ENCODE measurements at places on chromosomes 11 and 22. TPM values are rescaled to one million over a fixed set of nuclear protein-coding genes. Genes with fewer than 3 reads are reported as not detected.

LGALS1 gene
- 166 TPM for total RNA-seq

SEZ6L gene
- total RNA-seq, result not detected

GPR83 gene
- not detected for total RNA-seq

ACR gene
- total RNA-seq, result not detected

RFPL2 gene
- total RNA-seq, result not detected

CHRNA10 gene
- total RNA-seq, result 1.0 TPM

SCARF2 gene
- 0.14 TPM for total RNA-seq

DNA sequence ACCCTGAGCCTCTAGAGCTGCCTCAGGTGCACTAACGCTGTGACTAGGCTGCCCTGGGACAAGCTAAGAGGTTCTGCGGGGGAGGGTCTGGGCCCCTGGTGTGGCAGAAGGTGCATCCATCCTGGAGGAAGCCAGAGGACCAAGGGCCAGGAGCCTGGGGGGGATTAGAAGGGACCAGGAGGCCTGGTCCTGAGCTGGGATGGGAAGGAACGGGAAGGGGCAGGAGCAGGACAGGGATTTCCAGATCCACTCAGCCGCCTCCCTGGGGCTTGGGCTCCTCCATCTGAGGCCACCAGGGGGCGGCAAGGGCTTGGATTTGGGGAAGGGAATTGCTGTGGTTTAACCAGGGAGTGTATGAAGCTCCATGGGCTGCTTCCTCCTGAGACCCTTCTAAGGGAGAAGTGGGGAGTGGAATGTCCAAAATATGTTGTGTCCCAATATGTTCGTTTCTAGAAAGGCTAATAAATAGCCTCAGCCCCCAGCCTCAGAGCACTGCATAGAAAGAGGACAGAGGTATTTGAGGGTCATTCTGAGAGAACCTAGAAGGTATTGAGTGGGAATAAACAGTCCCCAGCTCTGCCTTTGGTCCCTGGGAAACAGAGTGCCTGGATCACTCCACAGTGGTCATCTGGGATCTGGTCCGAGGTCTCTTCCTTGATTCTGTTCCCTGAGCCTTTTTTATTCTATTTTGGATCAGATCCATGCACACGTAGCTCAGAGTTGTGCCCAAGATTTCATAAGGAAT is 17.4 kb upstream of the PRAME start:
- H3K4me1 ChIP-seq, result no peaks in the 10 kb centered on the region
- no peak overlapping the region for H3K4me3 ChIP-seq
- H3K27ac ChIP-seq, result no peak overlapping the region
- peak; percentile 21 for DNase-seq

DNA sequence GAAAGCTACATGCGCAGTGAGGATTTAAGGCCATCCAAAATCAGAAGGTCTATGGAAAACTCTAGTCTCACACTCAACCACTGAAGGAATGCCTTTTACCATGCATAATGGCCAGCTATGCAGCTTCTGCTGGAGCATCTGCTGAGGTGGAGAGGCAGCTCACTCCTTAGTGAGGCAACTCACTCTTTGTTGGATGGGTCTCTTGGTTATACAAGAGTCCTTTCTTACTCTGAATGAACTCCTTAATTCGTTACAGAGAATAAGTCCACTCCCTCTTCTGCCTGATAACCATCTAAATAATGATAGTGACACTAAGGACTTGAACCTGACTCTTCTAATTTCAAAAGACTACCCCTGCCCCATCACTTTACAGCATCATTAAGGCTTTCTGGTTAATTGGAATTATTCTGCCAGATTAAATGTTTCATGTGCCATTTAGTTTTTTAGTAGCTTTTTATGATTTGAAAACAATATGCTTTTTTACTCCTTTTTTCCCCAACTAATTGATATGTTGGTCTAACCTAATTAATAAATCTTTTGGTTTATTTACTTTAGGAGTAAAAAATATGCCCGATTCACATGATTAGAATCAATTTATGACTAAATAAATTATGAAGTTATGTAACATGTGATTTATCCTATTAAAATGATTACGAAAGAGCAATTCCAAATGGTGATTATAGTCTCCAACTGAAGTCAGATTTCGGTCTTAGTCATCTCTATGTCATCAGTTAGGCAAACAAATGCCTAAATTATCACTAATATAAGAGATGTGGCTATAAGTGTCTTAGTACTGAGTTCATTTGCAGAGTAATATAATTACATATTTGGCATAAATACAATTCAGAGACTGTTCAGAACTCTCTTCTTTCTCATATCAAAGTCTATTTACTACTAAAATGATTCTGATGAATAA is 286.7 kb upstream of the CCDC90B start:
- H3K36me3 ChIP-seq, result no peaks in the 10 kb centered on the region
- no peaks in the 10 kb centered on the region for H3K27me3 ChIP-seq
- no peak overlapping the region for H3K27ac ChIP-seq
- H3K4me1 ChIP-seq, result no peaks in the 10 kb centered on the region

GRCh38 chr11:134438542-134439537 is 26.8 kb upstream of the B3GAT1 start:
- H3K27me3 ChIP-seq, result peaks cover 9% of the 10 kb centered on the region
- no peak overlapping the region for H3K27ac ChIP-seq

GRCh38 chr11:18987454-18988231 is 48.4 kb upstream of the MRGPRX1 start:
- DNase-seq, result no peak
- no peaks in the 10 kb centered on the region for H3K36me3 ChIP-seq
- H3K4me1 ChIP-seq, result no peaks in the 10 kb centered on the region
- H3K4me3 ChIP-seq, result no peak overlapping the region

DNA sequence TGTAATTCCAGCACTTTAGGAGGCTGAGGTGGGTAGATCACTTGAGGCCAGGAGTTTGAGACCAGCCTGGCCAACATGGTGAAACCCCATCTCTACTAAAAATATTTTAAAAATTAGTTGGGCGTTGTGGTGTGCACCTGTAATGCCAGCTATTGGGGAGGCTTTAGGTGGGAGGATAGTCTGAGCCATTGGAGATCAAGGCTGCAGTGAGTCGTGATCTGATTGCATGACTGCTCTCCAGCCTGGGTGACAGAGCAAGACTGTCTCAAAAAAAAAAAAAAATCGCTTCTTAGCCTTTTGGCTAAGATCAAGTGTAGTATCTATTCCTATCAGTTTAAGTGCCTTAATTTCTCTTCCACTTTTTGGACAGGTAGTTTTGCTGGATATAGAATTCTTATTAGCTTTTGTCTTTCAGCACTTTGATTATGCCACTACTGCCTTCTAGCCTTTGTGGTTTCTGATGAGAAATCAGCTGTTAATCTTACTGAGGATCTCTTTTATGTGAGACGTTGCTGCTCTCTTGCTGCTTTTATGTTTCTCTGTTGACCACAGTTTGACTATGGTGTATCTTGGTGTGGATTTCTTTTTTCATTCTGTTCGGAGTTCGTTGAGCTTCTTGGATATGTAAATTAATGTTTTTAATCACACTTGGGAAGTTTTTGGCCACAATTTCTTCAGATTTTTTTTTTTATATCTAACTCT is 24.7 kb downstream of the CHEK1 start:
- no peak overlapping the region for H3K4me3 ChIP-seq
- no peaks in the 10 kb centered on the region for H3K4me1 ChIP-seq
- no peak overlapping the region for H3K27ac ChIP-seq
- H3K27me3 ChIP-seq, result no peaks in the 10 kb centered on the region
- no peak for DNase-seq

DNA sequence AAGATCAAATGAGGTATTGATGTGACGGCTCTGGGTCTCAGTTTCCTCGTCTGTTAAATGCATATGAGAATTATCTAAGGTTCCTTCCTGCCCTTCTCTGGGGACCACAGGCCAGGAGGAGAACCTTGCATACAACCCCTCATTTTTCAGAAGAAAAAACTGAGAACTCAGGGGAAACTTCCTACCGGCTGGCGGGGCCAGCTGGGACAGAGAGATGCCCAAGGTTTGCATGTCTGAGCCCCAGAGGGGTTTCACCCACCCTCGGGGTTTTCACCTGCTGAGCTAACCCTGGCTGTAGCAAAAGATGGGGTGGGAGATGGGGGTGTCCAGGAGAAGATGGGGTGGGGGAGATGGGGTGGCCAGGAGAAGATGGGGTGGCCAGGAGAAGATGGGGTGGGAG is 4.3 kb downstream of the TNFRSF13C start:
- peaks cover 28% of the 10 kb centered on the region for H3K4me1 ChIP-seq
- no peak for DNase-seq
- H3K36me3 ChIP-seq, result peaks cover 3% of the 10 kb centered on the region
- H3K4me3 ChIP-seq, result no peak overlapping the region

DNA sequence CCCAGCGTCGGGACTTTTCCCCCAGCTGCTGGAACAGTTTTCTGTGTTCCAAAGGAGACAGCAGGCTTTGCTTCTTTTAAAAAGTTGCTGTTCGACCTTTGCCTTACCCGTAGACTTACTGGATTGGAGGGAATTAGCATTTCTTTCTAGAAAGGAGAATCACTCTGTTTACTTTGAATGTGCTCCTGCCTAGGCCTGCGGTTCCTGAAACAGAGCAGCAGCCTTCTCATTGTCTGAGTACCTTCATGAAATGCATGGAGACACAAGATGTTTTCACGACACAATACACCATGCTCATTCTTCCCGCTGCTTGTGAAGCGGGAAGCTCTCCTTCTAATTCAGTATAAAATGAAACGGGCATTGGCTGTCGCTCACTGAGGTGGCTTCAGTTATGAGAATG is 196.2 kb downstream of the TBC1D22A start:
- peaks cover 18% of the 10 kb centered on the region for H3K4me1 ChIP-seq
- H3K27me3 ChIP-seq, result no peaks in the 10 kb centered on the region
- H3K4me3 ChIP-seq, result no peak overlapping the region
- no peak for DNase-seq

DNA sequence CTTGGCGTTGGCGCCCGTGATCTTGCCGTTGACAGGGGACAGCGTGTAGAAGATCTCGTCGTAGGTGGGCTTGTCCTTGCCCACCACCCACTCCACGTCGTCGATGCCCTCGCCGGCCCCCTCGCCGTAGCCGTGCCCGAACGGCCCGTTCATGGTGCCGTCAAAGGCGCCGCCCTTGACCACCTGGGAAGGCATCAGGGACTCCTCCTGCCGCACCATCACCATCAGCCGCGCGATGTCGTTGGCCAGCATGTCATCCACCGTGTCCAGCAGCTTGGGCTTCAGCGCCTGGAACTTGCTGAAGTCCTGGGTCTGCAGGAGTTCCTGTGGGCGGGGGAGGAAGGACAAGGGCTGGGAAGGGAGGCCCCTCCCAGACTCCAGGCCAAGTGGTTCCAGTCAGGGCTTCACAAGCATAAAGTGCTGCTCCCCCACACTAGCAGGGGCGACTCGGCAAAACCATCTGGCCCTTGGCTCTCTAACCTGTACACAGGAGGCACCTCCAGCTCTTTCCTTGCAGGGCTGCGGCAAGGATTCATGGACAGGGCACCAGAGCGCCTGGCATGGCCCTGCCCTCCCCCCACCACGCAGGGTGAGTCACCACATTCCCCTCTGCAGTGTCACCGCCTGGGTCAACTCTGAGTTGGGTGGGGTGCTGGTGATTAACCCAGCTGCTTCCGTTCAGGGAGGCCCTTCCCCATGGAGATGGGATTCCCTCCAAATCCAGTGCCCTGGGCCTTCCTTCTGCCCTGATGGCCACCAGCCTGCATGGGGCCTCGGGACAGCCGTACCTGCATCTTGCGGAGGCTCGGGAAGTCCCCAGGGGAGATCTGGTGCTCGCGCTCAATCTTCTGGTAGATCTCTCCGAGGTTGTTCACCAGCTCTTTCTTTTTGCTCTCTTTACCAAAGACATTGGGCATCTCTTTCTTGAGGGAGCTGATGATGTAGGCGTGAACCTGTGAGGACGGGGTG is 10.4 kb upstream of the CDC42BPG start:
- DNase-seq, result peak; percentile 58
- peak overlapping the region; percentile 58 for H3K4me3 ChIP-seq
- no peaks in the 10 kb centered on the region for H3K27me3 ChIP-seq
- H3K27ac ChIP-seq, result peak overlapping the region; percentile 85
- H3K36me3 ChIP-seq, result peaks cover 62% of the 10 kb centered on the region

- H3K4me3 ChIP-seq, result no peak overlapping the region
- H3K4me1 ChIP-seq, result no peaks in the 10 kb centered on the region
- DNase-seq, result no peak
Measured at GRCh38 chr11:88246696-88247095, 71.5 kb upstream of the RAB38 start.

GRCh38 chr11:78987748-78988147 is 413.1 kb upstream of the NARS2 start:
- no peak overlapping the region for H3K4me3 ChIP-seq
- DNase-seq, result no peak
- H3K27me3 ChIP-seq, result peaks cover 7% of the 10 kb centered on the region
- no peak overlapping the region for H3K27ac ChIP-seq

DNA sequence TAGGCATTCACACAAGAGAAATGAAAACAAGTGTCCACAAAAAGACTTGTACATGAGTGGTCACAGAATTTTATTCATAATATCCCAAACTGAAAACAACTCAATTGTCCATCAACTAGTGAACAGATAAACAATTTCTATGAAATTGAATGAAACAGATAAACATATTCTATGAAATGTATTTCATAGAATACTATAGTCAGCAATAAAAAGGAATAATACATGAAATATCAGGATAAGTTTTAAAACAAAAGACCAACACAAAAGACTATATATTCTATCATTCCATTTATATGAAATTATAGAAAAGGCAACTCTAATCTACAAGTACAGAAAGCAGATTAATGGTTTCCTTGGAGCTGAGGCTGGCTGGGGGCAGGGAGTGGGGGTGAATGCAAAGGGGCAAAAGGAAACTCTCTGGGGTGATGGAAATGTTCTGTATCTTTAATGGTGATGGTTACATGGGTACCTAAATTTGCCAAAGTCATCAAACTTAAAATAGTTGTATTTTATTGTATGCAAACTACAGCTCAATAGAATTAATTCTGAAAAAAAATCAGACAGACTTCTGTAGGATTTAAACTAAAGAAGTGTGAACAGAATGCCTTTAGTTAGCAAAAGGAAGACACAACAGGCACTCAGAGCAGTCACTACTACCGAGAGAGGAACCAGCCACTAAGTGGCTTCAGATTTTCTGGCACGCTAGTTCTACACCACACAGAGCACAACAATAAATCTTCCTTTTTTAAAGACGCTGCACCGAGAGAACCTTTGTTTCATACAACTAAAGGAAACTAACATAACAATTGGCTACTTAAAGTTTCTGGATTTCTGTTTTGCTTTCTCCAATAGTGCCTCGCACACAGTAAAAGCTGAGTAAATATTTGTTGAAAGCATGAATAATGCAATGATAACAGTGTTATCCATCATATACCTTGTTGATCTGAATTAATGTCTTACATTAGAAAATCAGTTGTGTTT is 15.4 kb downstream of the CCDC34 start:
- H3K27me3 ChIP-seq, result no peaks in the 10 kb centered on the region
- DNase-seq, result no peak
- no peak overlapping the region for H3K27ac ChIP-seq
- peaks cover 26% of the 10 kb centered on the region for H3K36me3 ChIP-seq

All from activated naive CD8-positive, alpha-beta T cell treated with anti-CD3 and anti-CD28 coated beads for 36 hours (primary cell).